ENCODE measurements at places on chromosomes 7 and 10.

DNA sequence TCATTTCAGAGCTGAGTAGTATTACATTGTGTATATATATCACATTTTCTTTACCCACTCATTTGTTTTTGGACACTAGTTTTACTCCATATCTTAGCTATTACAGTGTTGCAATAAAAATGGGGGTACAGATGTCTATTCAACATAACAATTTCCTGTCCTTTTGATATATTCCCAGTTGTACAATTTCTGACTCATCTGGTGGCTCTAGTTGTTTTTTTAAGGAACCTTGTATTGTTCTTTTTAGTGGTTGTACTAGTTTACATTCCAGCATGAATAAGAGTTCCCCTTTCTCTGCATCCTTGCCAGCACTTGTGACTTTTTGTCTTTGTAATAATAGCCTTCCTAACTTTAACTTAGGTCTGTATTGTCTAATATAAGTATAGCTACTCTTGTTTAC is 739.9 kb downstream of the XPNPEP1 start:
- DNase-seq: peak; percentile 35

GRCh38 chr10:69344591-69345252 is 66.4 kb downstream of the HK1 start:
- no peak for DNase-seq

GRCh38 chr7:22700559-22701002 is 26.4 kb upstream of the IL6 start:
- DNase-seq: peak; percentile 57

- peak; percentile 3 for DNase-seq
Observed at GRCh38 chr7:99707096-99707495, 27.3 kb upstream of the CYP3A5 start.

GRCh38 chr10:106327747-106328146 is 836.8 kb downstream of the SORCS1 start:
- no peak for DNase-seq

- peak; percentile 10 for DNase-seq
Observed at GRCh38 chr7:16921644-16922257, 40.0 kb upstream of the AGR3 start.

DNA sequence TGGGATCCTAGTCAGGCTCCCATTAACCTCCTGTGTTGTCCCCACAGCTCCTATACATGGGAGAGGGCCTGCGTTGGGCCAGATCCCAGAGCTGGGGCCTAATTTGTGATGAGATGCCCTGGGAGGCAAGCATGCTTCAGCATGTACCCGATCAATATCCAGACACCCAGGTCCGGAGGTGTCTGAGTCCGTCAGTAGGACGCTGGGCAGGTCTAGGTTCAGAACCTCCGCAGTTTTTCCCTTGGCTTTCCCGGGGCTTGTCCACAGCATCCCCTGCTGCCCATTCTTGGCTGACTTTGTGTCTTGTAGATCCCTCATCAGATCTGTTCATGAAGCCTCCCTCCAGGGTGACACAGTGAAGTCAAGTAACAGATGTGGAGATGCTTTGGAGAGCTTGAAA is 32.7 kb upstream of the RBAK start:
- no peak for DNase-seq

DNA sequence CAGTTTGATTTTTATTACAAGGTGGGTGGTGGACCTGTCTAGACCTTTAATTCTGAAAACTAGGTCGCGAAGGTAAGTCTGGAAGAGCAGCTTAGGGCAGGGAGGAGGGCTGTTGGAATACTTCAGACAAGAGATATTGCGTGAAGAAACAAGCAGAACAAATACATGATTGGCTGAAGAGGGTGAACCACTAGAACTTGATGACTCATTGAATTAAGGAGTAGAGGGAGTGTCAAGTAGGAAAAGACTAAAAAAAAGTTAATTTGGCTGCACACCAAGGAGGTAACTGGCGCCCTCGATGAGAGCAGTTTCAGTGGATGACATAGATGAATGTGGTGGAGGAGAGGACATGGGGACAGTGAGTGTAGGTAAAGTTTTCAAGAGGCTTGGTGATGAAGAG is 41.3 kb downstream of the WNT2 start:
- peak; percentile 13 for DNase-seq

- peak; percentile 73 for DNase-seq
Observed at GRCh38 chr10:17768957-17769356, 17.0 kb downstream of the TMEM236 start.

DNA sequence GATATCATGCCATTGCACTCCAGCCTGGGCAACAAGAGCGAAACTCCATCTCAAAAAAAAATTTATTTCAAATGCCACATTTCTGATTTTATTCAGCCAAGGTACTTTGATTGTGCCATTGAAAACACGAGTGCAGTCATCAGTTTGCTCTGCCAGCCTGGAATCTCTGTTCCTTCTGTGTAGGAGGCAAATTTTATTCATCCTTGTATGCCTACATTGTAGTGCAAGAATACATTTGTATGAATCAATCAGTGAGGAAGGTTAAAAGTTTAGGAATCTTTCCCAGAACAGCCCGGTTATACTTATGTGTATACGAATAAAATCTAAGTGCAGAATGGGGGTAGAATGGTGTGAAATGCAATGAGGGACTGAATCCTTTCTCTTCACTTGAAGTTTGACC is 886 bp upstream of the TET1 start:
- no peak for DNase-seq

- no peak for DNase-seq
Observed at GRCh38 chr7:149007611-149008010, 20.7 kb downstream of the PDIA4 start.

DNA sequence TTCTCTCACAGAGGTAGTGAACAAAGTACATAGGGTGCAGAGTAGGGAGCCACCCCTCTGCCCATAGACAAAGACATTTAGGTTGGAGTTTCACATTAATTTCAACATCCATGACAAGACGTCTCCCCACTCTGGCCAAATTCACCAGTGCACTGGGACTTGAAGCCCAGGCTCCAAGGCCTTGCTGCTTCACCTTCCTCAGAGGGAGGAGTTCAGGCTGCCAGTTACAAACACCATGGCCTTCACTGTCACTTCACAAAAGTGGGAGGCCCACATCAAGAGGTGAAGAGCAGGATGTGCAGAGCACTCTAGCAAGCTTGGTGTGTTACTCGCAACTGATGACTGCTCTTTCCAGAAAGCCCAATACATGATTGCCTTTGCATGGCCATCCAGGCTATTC is 15.8 kb upstream of the ARHGAP22 start:
- DNase-seq: no peak

DNA sequence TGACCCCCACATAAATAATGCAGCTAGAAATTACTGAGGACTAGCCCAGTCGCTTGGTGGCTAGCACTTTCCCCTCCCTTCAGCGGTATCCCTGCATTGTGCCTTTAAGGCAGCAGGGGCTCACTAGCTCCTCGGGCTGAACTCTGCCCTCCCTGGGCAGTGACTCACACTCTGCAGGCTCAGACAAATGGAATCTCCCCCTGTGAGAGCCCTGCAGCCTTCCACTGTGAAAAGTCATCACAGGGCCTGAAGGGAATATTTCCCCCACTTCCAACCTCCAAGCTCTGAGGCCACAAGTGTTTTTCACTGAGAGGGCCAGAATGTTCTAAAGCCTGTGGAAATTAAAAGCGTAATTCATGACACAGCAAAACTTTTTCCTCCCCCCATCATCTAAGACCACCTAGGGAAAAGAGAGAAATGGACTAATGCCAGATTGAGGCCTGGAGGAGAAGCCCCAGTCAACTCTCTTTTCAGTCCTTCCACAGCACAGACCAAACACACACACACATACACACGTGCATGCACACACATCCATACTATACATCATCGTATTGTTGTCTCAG is 93.6 kb upstream of the COL1A2 start:
- peak; percentile 97 for DNase-seq

DNA sequence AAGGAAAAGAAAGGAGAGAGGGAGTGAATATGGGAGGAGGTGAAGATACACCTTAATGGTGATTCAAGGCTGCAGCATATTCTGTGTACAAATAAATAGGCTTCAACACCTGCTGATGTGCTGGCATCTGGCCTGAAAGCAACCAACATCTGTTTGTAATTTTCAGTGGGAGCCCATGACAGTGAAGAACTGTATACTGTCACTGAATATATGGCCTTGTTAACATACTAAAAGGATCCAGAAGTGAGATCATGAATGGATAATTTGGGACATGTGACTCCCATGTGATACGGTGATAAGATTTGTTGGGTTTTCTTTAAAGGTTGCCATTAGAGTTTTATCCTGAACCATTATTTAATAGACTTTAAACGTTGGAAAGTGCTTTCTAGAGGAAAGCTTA is 459.3 kb downstream of the CNTNAP2 start:
- DNase-seq: no peak

- no peak for DNase-seq
Observed at GRCh38 chr7:129535896-129536295, 33.6 kb downstream of the SMKR1 start.

DNA sequence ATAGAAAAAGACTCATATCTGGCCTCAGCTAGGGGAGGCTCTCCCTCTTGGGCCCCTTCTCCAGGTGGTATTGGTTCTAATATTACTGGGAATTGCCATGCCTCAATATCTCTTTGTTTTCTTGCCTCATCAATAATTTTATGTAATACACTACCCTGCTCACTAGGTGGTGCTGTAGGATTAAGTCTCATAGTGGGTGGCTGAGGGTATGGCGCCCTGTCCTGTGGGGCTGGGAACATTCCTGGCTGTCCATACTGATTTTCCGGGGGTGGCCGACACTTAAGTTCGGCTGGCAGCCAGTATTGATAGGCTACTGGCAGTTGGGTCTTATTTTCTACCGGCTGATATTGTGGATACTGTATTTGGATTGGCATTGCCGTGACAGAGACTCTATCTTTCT is 9.0 kb upstream of the TAS2R3 start:
- DNase-seq: peak; percentile 9

GRCh38 chr7:114112806-114113205 is 194.0 kb upstream of the PPP1R3A start:
- DNase-seq: no peak

DNA sequence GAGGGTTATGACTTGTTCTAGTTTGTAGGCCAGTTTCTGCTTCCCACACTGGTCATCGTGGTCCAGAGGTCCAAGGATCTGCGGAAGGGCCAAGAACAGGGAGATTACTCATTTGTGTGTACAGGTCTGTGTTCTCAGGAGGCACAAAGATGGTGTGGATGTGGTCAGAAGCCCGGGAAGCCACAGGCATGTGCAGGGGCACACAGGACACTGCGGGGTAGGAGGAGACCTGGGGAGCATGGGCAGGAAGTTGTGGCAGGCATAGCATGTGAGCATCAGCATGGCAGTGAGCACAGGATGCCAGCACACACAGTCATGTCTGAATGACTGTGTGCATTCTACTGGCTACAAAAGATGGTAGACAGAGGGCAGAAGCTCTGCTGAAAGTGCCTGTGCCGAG is 445.8 kb downstream of the PLXNA4 start:
- DNase-seq: peak; percentile 28

DNA sequence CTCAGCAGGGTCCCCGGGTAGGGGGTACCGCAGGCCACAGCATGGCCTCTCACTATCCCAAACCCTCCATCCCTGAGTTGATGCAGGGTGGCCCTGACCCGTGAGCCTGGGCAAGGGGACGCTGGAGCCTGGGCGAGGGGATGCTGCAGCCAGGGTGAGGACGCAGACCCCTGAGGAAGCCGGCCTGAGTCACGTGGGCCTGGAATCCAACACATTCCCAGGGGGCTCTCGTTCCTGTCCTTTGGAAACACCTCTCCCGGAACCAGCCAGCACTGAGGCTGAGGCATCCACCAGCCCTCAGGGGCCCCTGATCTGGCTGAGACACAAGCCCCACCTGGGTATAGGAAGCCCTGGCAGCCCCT is 61.5 kb upstream of the NKX6-2 start:
- no peak for DNase-seq

DNA sequence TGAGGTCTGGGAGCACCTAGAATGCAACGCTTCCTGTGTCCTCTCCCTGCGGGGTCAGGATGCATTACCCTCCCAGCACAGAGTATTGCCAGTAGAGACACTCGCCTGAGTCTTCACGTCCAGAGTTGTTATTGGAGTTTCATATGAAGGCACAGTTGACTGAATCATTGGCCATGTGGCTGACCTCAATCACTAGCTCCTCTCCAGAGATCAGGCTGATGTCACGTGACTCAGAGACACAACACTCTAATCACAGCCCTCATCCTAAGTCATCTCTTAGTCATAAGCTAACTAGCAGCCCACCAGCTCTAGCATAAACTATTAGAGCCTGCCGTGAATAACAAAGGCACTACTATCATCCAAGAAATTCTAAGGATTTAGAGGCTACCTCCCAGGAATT is 107.8 kb downstream of the HECW1 start:
- peak; percentile 44 for DNase-seq

GRCh38 chr7:118243695-118244094 is 19.2 kb downstream of the ANKRD7 start:
- DNase-seq: no peak

- DNase-seq: no peak
Observed at GRCh38 chr10:92787557-92788152, 60.7 kb upstream of the EXOC6 start.
